ENCODE measurements at places on chromosomes 5 and 9.

DNA sequence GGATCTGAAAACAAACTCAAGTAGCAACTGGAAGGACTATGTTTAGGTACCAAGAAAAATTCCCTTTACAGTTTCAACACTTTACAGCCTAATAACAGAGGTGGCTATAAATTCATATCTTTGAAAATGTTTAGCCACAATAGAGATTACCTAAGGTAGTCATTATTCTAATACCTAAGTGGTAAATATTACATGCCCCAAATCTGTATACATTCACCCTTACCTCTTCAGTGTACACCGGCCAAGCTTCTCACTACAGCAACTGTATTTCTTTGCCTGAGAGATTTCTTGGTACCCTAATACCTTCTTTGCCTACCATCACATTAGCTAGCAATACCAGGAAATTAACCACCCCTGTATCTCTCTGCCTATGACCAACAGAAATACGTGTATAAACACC lies 154.0 kb downstream of the RFX3 start:
- DNase-seq: no peak

DNA sequence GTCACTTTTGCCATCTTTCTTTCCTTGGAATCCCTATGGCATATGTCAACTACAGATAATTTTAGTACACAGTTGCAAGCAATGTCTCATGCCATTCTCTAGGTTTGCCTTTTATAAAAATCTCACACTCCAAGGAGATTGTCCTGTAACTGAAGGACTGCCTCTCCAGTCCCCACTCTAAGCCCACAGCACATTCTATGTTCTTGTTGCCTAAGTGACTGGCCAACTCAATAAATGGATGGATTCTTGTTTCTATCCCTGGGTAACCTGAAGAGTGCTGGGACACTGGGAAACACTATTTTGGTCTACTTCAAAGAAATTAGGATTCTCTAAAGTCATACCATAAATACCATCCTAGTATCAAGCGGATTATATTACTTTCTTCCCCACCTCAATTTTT lies 145.0 kb downstream of the PLCXD3 start:
- no peak for DNase-seq

GRCh38 chr5:25646421-25647341 lies 1001.9 kb upstream of the CDH10 start:
- no peak for DNase-seq

GRCh38 chr5:115847290-115847689 lies 5.6 kb downstream of the AP3S1 start:
- DNase-seq: no peak

- DNase-seq: peak; percentile 33
Observed at GRCh38 chr9:106920701-106921283, 57.8 kb downstream of the ZNF462 start.

DNA sequence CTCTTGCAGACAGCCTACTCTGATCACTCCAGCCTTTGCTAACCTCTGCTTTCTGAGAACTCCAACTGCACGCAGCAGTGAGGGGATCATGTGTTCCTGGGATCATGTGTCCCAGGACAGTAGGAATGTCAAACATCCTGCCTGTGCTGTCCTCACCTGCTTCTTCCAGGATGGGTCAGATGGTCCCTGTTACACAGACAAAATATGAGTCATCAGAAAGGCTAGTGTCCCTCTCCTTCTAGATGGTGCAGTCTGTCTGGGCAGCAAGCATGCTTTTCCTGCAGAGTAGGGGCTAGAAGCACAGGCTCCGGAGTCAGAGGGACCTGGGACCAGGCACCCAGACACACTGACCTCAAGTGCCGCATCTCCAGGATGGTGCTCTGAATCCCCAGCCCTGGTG lies 20.1 kb upstream of the SLC25A48 start:
- DNase-seq: no peak

DNA sequence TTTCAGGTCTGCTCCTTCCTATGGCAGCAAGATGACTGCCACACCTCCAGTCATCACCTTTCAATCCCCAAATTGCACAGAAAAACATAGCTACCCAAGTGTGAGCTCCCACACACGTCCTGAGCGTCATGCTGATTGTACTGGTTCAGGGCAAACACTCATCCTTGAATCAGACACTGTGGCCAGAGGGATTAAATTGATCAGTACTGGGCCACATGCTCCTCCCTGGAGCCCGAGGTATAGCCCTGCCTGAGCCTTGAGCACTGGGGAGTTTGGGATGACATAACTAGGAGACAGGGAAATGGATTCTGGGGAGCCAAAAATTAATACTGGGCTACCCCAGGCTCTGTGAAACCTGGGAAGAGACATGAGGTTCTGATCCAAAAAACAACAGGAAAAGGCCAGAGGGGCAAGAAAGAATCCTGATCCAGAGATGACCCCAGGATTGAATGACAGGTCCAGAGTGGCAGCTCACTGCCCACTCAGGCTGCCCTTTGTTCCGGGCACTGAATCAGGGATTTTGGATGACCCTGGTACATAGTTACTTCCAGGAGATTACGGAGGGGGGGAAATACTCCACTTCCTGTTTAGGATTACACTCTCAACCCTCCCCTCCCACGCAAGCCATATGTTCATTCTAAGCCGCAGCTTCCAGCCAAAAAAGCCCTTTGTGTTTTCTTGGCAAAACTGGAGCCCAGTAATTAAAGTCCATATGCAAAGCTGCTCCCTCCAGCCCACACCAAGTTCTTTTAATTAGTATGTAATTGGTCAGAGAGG lies 141.6 kb upstream of the SPRY4 start:
- no peak for DNase-seq

GRCh38 chr9:76358628-76359280 lies 35.5 kb downstream of the RFK start:
- DNase-seq: no peak

DNA sequence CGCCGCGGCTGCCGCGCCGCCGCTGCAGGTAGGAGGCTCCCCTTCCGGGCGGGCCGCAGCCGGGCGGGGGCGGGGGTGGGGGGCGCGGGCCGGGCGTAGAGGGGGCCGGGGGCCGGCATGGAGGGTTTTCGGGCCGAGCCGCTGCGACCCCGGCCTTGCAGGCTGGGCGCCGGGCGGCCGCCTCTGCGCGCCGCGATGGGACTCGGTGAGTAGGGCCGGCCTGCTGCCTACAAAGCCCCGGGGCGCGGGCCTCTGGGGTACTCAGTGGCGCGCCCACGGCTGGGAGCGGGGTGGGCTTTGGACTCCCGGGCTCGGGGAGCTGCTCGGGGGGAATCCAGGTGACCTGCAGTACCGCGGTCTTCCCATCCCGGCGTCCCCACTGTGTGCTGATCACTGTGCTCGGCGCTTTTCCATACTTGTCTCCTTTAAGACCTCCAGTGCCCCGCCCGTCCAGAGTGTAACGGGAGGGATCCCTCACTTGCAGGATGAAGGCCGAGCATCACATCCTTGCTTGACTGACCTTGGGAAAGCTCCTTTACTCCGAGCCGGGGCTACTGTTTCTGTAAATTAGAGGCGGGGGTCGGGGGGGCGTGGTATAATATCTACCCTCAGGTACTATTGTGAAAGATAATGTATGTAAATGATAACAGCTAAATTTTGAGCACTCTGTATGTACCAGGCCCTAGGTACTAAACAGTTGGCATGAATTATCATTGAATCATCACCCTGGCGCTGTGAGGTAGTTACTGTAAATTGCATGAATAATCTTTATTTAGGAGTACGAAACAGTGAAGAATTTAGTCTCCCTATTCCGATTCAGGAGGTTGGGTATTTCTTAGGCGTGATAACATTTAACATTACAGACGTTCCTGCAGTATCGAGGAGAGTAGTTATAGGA lies 672 bp downstream of the MSANTD3 start:
- DNase-seq: peak; percentile 19

DNA sequence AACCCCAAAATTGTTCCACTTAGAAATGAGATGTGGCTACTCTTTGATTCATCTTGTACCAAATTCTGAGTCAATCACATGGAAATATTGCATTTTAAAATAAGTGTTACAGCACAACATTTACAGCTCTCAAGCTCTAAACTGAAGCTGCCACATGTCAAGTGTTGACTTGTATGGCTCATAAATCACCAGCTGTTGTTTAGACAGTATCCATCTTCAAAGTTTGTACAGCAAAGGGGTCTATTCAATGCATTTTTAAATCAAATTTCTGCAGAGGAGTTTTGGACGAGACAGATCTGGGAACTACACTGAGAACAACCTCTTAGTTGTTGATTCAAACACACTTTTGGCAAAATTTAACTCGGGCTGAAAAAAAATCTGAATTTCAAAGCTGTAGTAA lies 31.4 kb downstream of the CHSY3 start:
- no peak for DNase-seq

GRCh38 chr5:74541381-74541781 lies 99.1 kb downstream of the ENC1 start:
- DNase-seq: no peak

DNA sequence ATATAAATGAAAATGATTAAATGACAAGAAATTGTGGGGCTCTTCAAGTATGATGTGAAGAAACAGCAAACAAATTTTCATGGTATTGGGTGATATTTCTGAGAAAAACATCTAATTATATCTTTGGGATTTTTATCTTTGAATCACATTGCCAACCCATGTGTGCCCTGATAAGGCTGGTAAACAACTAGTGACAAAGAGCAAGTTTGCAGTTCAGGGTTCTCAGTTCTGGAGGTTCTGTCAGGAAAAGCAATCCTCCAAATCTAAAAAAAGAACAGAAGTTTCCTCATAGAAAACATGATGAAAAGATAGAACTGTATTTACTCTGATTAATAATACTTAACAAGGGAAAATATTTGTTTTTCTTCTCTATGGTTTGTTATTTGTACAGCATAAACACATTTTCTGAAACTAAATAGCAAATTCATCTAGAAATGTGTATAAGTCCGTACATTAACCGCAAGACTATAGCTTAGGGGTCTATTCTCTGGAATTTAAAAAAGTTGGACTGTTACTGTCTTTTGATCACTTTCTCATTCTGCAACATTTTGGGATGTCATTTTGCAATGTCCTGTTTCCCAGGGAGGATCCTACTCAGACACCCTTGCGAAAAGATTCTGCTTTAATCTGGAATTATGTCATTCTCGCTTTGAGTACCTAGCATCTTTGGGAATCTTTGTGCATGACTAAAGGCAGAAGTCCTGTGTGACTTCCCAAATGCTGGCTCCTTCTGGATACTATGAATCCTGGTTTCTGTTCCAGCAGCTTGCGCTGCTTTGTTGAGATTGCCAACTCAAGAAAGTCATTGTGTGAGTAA lies 308.5 kb downstream of the ADGRV1 start:
- DNase-seq: no peak

DNA sequence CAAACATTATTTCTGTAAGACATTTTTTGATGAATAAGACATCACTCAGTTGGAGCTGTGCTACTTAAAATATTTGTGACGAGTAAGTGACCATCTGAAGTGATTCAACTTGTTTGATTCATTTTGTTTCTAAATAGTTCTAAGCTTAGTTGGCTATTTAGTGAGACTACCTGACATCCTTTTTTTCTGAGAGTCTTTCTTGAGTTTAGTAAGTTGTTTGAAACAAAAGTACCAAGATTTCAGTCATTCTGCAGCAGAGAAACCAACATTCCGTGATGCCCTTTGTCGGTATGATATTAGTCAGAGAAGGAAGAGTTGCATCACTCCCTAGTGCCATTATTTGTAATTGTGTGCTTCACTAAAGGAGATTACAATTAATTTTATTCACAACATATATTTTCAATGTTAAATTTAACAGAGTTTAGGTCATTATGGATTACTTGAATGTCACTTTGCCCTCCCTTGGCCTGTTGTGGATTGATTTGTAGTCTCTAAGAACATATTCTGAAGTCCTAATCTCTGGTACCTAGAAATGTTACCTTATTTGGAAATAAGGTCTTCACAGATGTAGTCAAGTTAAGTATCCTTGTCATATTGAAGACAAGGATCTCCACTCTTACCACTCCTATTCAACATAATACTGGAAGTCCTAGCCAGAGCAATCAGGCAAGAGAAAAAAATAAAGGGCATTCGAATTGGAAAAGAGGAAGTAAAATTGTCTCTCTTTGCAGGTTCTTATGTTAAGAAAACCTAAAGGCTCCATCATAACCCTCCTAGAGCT lies 212.2 kb downstream of the PCSK1 start:
- DNase-seq: no peak

DNA sequence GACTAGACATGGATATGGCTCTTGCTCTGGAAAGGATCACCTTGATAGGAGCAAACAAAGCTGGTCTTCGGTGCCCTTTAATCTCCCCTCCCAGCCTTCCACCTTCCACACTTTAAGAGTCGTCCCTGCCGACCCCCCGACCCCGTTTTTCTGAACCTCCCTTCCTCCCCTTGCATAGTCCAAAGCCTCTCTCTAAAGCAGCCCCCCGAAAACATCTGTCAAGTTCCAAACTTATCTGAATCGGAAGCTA lies 423 bp upstream of the NUP214 start:
- no peak for DNase-seq

DNA sequence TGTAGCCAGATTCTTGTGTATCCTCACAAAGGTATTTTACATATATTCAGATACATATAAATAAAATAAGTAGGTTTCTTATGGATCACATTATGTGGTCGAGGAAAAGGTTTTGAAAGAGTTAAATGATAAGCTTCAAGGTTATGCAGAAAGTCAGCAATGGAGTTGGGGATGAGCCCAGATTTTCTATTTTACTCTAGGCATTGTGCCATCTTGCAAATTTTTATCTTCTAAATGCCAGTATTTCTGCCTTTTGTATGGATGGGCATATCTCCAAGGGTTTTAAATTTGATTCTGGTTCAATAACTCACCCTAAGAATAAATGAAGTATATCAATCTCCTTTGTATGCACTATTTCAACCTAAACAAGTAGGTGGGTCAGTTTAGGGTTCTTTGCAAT lies 410.7 kb downstream of the DMRTA1 start:
- no peak for DNase-seq

- no peak for DNase-seq
Observed at GRCh38 chr5:118557251-118557661, 431.1 kb downstream of the DTWD2 start.

DNA sequence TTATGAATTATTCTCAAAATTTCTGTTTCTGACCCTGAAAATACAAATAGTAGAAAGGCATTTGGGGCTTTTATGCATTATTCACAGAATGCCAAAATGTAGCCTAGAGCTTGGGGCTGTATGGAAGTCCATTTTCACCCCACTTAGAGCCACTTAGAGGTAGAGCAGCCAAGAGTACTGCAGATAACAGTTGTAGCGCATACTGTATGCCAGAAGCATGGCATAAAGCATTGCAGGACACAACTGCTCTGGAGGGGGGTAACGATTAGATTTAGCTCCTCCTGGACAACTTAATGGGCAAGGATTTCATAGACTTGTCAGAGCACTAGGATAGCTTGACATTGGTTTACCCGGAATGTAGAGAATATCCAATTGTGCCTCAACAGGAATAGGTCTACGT lies 15.7 kb downstream of the SLC31A1 start:
- no peak for DNase-seq

- no peak for DNase-seq
Observed at GRCh38 chr5:118653872-118654271, 334.5 kb downstream of the DTWD2 start.

DNA sequence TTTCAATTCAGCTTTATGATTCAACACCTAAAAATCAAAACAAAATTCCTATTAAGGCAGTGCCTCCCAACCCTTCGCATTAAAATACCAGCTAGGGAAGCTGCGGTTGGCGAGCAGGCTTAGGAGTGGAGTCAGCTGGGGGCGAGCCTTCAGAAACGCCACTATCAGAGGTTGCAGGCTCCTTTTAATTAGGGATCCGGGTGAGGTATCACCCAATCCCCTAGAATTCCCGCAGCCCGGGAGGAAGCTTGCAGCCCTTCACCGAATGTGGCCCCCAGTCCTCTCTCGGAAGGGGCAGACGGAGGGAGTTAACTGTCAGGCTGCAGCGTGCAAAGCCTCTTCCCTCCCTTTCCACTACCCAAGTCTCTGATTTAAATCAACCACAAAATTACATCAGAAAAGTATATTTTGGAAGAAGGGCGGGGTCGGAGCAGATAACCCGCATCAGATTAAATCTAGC lies 1.7 kb downstream of the STC2 start:
- no peak for DNase-seq

GRCh38 chr9:88926781-88927505 lies 64.3 kb upstream of the S1PR3 start:
- DNase-seq: no peak
